ENCODE measurements at places on chromosomes 3 and 15.

- no peak for DNase-seq
Measured at GRCh38 chr3:194689493-194689944, 3.8 kb downstream of the FAM43A start.

DNA sequence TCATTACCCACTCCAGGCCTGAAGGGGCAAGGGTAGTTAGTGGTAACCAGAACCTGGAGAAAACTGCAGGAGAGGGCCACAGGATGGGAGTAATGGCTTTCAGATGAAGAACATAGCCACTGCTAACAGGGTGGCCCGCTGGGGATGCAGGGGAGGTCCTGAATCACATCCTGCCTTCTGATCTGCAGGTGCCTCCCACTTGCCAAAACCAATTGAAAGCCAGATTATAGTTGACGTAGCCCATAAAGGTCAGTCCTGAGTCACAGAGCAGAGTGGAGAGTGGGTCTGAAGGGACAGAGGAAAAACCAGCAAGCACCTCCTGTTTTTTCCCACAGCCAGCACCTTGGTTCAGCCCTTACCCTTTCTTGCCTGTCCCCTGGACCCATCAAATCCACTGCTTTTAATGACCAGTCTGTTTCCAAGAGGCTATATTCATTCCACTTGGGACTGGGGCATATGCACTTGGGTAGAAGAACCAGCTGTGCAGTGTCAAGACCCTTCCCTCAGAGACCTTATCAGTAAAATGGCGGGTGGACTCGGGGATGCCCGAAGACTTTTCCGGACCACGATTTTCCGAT, 646 bp upstream of the SLC35G2 start:
- DNase-seq = no peak

- no peak for DNase-seq
Measured at GRCh38 chr3:8853081-8853480, 83.7 kb upstream of the OXTR start.

DNA sequence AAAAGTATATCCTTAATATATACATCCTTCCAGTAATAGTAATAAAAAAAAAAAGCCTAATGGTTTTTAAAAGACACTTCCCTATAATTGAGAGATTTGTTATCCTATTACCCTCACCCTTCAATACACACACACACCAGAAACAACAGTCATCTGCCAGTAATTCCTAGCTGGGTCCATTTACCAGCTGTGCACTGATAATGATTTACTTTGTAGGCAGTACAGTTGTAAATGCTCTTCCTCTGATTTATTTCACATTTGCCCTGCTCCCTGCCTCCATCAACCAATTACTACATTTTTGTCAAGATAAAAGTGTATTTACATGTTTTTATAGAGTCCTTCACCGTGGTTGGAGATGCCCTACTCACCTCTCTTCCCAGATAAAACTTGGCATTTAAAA, 12.4 kb downstream of the TPM1 start:
- DNase-seq = no peak

DNA sequence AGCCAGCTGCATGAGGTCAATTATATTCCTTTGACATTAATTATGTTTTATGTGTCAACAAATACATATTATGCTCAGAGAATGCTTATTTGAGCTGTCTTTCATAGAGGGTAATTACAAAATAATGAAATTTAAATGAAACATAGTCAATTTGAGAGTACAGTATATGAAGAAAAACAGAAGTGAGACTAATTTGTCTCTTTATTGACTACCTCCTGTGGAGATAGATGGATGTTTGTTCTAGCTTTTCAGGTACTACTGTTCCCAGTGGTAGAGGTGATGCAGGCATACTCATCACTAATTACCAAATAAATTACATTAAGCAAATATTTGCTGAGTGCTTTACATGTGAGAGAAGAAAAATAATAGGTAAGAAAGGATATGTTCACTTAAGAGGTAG, 1129.6 kb downstream of the OTOL1 start:
- DNase-seq = no peak

DNA sequence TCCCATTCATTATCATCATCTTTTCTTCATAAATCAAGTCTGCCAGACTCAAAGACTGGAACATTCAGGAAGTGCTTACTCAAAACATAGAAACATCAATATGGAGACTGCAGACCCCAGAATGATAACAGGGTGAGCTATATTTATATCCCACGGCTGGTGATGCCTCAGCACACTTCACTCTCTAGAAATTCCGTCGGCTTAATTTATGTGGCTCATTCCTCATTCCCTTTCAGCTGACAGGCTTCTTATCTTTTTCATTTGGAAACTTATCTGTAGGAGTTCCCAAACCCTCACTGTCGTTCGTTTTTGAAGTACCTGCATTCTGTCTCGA, 45.5 kb downstream of the RFTN1 start:
- DNase-seq = no peak

DNA sequence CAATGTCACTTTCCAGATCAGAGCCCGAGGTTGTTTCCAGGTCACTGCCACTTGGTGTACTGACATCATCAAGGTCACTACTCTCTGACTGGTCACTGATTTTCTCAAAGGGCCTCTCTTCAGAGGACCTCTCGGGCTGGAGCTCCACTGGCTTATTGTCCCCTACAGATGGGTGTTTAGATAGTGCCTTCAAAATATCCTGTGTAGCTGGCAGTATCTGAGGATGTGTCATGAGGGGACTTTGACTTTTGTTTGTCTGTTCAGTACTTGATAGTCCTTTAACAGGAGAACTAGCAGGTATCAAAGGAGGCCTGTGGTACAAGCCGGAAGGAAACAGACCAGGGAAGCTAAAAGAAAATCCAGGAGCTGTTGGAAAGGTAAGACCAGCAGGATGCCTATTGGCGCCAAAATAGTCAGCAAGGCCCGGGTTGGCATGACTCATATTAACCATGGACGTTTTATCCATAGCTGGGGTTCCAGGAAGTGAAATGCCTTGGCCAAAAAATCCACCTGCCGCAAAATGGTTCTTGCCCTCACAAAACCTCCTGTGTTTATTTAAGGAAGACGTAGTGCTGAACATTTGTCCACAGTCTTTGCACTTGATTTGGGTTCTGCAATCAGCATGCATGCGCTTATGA, 547.3 kb downstream of the MECOM start:
- DNase-seq = no peak

DNA sequence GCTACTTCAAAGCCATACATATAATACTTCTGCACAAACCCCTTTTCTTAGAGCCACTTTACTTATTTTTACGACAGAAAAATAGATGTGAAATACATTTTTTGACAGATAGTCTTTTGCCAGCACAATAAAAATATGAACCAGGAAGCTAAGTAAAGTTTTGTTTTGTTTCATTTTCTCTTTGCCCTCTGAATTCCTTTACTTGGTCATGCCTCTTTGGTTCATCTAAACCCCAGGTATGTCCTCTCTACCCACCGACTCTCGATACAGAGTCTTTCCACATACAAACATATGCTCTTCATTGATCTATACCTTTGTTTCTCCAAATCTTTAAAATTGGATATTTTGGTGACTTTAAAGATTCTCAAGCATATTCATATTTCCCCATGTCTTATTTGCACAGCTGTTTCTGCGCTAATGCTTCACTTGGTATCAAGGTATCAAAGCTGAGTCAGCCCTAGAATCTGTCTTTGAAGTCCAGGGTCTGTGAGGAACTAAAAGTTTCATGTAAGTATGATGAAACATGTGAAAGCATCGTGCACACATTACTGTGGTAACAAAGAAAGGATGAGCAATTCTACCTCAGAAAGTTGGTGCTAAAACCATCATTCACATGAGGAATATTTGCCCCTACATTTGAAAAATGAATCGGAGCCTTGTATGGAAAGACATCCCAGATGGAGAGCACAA, 845.4 kb downstream of the NAALADL2 start:
- DNase-seq = no peak

DNA sequence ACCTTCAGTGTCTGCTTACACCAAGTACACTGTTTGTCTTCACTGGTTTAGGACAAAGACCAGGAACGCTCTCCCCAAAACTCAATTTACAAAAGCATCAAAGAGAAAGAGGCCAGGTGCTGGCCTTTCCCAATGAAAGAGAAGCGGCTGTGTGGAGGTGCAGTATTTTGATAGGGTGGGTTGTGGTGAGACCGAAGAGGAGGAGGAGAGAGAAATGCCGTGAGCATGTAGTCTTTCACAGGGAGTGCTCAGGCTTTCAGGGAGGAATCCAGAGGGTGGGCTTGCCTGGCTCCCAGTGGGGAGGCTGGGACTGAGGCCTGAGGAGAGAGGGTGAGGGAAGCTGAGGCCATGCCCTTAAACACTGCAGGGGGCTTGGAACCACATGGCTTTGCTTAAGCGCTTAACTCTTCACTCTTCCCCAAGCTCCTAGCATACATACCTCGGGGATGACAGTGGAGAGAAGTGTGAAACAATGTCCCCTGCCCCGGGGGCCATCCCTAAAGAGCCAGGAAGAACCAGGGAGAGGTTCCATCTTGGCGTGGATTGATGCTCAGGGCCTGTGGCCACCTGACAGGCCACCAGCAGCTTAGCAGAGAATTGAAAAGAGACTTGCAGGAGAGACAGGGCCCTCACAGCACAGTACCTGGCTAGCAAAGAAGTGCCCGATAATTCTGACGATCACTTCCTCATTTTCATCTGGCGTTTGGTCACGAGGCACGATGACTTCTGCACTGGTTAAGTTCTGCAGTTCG, 60.5 kb downstream of the SENP2 start:
- DNase-seq = no peak

- no peak for DNase-seq
Measured at GRCh38 chr15:52445954-52446353, 82.7 kb downstream of the MYO5A start.

DNA sequence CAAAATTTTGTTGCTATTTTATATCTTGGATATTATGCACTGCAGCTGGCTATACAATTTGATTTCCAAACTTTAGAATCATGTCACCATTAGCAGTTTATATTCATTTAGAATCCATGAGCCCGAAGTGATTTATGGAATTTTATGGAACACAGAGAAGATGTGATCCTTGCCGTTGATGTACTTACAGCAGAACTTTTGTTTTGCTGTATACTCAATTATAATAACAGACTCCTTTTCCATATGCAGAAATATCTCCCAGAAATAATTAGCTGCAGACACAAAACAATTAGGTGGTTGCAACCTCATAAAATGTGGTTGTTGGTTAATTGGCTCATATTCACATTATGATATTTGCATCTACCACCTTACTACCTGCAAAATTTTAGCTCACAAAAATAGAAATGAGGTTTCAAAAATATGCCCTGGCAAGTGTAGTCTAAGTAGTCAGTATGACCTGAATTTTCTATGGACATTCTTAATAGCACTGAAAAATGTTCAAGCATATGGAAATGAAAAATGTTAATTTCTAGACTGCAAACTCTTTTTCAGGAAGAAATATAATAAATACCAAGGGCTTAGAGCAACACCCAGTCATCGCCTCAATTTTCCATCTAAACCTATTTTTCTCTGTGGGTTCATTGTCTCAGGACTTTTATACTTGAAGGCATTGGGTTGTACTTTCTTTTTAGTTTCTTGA, 997.6 kb downstream of the MCTP2 start:
- DNase-seq = no peak

- DNase-seq = no peak
Measured at GRCh38 chr15:97026781-97027180, 696.3 kb downstream of the NR2F2 start.

DNA sequence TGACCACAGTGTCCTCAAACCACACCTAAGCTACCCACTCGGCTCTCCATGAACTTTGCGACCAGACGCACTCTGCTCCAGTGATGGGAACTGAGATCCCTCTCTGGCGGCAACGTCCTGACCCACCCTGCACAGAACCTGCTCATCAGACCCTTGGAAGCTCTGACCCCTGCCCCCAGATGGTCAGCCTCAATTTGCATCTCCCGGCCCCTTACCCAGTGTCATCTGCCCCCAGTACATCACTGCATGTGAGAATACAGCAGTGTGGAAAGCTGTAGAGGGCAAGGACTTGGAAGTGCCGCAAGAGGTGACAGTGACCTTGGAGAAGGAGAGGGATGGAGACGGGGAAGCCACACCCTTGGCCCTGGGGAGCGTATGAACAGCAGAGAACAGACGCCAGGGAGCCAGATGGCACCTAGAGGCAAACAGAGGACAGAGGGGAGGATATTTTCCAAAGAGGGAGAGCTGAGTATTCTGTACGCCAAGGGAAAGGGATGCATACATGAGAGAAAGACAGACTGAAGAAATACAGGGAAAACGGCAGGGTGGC, 192.0 kb downstream of the XXYLT1 start:
- no peak for DNase-seq

DNA sequence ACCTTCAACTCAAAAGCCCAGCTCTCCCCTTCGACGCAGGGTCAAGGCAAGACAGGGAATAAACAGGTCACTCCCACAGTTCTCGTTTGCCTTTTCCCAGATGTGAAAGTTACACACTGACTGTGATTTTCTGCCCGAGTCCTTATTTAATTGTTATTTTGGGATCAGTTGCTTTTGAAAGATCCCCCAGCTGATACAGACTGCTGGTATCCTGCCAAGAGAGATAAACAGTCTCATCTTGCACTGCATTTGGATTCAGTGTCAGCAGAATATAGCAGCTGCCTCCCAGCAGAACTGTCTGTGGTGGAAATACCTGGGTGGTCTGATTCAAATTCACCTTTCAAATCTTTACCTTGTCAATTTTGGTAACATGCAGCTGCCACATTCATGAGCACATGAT, 56.0 kb upstream of the FAM3D start:
- no peak for DNase-seq

GRCh38 chr3:188394623-188395022, 240.7 kb downstream of the LPP start:
- DNase-seq = no peak

- DNase-seq = no peak
Measured at GRCh38 chr15:78625606-78626280, 4.9 kb upstream of the CHRNA3 start.

DNA sequence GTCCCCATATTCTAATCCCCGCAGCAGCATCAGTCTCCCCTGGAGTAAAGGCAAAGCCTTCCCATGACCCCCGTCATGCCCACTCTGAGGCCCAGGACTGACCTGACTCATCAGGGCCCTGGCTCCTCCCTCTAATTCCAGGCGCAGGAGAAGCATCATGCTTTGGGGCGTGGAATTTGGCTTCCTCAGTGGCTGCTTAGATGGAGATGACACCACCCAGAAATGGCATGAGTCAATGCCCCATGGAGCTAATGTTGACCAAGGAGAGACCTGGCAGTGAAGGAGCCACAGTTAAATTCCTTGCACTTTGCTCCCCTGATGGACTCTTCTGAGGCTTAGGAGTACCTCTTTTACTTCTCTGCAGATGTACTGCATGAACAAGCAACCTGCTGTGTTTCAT, 204.2 kb upstream of the PROK2 start:
- no peak for DNase-seq
